Astrocyte (in vitro differentiated cells and primary cell): ENCODE measurements at places on chromosomes 6 and 20. TPM values are rescaled to one million over a fixed set of nuclear protein-coding genes. Genes with fewer than 3 reads are reported as not detected.
A peak's percentile ranks its signal among the peaks of the same experiment; 100 is the strongest.

The MOG gene
- total RNA-seq, result not detected in 2 replicates

The STMND1 gene
- total RNA-seq, result 0.16 TPM in 1 of 2 replicates, not detected in the other

The PRDM13 gene
- total RNA-seq, result not detected in 2 replicates

The COL11A2 gene
- 1.3 and 2.2 TPM in 2 replicates for total RNA-seq

GRCh38 chr6:235763-236360 is 56.4 kb upstream of the DUSP22 start:
- peak; percentile 35 for DNase-seq

- peak; percentile 1 for DNase-seq
These were observed 247.4 kb downstream of the TBC1D32 start for GRCh38 chr6:121086876-121087275.

GRCh38 chr6:122740091-122740490 is 39.4 kb upstream of the FABP7 start:
- no peak for DNase-seq

GRCh38 chr20:24768201-24768636 is 180.8 kb upstream of the CST7 start:
- DNase-seq, result peak; percentile 58
